Occipital lobe (tissue), 3 donors: ENCODE measurements at places on chromosomes 5 and 9. TPM values are rescaled to one million over a fixed set of nuclear protein-coding genes. Genes with fewer than 3 reads are reported as not detected.

The LCN2 gene
- total RNA-seq, result not detected

The THBS4 gene
- 2.2 TPM for total RNA-seq

The RGS7BP gene
- total RNA-seq, result 17.6 TPM

The RETREG1 gene
- 71.3 TPM for total RNA-seq

The ANKRD18B gene
- total RNA-seq, result 1.1 TPM

The CCDC69 gene
- 0.78 TPM for total RNA-seq

The INSYN2B gene
- total RNA-seq, result 1.4 TPM

The MEIKIN gene
- total RNA-seq, result 1.7 TPM

The PPP3R2 gene
- not detected for total RNA-seq

The SYNPO gene
- 5.8 TPM for total RNA-seq

The GLDC gene
- total RNA-seq, result 10.0 TPM

The VLDLR gene
- 45.7 TPM for total RNA-seq

The SPINK7 gene
- not detected for total RNA-seq

The ANXA2R gene
- 0.31 TPM for total RNA-seq

GRCh38 chr5:76086095-76086494 lies 2.9 kb downstream of the SV2C start:
- no peak for DNase-seq

DNA sequence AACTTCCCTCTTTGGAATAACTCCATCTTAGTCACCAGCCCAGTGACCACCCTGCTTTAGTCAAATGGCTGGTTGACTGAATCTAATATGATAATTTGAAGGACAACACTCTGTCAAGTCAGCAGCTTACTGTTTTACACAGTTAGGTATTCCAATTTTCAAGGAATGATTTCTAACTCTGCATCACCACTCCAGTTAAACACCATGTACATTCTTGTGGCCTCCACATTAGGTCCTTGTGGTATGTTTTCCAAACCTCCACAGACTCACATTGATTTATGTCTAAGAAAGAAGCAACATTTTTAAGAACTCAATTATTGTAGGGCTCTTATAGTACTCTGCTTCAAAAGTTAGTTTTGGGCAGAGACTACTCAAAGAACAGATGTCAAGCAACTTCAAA lies 110.7 kb downstream of the TLE1 start:
- no peak for DNase-seq

DNA sequence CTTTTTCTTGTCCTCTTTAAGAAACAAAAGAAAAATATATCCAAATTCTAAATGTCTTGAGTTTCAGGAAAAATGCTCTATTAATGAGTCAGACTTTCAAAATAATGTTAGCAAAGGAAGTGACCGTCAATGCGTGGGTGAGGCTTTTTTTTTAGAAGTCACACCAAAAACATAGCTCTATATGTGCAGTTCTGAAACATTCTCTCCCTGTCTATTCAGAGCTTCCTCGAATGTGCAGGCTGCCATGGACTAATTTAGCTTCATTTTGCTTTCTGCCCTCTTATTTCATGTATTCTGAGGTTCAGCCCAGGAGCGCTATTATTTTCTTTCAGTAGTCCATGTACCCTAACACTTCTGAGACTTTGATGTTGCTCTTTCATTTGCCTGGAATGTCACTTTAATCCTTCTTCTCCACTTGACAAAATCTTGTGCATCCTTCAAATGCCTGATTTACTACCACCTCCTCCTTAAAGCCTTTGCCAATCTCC lies 72.5 kb upstream of the RASA1 start:
- DNase-seq, result peak; percentile 2

DNA sequence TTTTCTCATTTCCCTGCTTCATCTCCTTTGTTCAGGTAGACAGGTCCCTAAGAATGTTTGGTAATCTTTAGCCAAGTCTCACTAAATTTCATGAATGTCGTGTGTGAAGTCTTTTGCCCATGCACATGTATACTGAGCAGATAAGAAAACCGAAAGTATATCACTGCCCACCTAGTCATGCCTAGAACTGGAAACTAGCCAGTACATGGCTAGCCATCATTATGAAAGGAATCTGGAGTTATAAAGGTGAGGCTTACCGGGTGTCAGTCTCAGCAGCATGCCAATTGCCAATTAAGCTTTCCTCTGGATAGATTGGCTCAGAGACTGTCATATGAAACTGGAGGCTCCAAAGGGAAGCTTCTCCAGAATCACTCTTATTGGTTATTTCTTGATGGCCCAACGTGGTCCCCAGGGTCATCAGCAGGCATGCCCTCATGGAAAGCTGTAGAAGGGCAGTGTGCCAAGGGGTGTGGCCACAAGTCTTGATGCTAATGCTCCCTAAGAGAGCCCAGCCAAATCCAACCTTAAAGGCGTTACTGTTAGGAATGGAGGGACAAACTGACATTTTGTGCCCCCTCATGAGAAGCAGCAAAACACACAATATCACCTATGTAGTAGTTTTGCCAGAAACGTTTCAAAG lies 307.3 kb upstream of the PIK3R1 start:
- no peak for DNase-seq

GRCh38 chr5:179309751-179310320 lies 35.4 kb downstream of the ADAMTS2 start:
- no peak for DNase-seq

DNA sequence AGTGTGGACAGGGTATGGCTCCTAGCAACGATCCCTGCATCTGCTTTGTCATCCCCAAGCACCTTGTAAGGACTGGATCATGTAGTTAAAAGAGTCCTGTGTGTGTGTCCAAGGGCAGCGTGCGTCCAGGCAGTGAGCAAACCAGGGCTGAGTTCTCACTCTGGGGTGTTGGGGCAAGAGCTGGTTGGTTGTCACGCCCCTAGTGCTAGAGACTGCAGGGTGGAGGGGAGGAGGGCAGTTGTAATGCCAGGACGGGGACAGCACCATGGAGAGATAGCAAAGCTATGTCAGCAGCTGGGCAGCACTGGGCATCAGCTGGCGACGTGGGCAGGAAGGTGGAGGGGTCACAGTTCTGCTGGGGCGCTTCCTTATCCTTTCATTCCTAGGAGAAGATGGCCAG lies 100.8 kb downstream of the ZNF618 start:
- DNase-seq, result no peak

GRCh38 chr9:91547081-91547480 lies 123.4 kb upstream of the NFIL3 start:
- DNase-seq, result no peak

DNA sequence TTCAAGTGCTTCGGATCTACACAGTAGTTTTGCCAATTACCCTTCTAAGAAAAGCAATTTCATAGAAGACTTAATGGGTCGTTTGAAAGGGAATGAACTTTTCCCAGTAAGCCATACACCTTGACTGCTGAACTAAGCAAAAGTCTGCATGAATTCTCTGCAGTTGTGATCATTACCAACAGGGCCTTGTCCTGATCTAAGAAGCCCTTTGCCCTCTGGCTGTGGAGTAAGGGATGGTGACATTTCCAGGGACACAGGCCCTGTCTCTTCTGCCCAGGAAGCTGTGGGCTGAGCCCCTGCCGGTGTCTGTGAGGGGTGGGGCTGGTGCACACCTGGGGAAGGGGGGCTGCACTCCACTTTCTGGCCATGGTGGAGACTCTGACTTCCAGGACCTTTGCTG lies 30.5 kb downstream of the ZDHHC11 start:
- DNase-seq, result no peak

GRCh38 chr5:142385194-142385593 lies 60.4 kb upstream of the SPRY4 start:
- DNase-seq, result no peak

GRCh38 chr5:140591747-140592372 lies 27.2 kb downstream of the SLC35A4 start:
- DNase-seq, result no peak

- DNase-seq, result no peak
Measured at GRCh38 chr5:16628376-16628775, 11.6 kb upstream of the RETREG1 start.

GRCh38 chr9:28883234-28883633 lies 1310.0 kb upstream of the C9orf72 start:
- DNase-seq, result no peak

DNA sequence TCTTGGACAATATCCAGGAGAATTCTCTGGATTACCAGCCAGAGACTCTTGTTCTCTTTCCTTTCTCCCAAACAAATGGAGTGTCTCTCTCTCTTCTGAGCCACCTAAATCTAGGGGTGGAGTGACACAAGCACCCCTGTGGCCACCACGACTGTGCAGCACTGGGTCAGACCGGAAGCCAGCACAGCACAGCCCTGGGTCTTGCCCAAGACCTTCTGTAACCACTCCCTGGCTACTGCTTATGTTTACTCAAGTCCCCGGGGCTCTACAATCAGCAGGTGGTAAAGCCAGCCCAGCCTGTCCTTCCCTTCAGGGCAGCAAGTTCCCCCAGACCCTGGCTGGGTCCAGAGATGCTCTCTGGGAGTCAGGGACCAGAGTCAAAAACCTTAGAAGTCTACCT lies 110.0 kb upstream of the TUT7 start:
- DNase-seq, result no peak

DNA sequence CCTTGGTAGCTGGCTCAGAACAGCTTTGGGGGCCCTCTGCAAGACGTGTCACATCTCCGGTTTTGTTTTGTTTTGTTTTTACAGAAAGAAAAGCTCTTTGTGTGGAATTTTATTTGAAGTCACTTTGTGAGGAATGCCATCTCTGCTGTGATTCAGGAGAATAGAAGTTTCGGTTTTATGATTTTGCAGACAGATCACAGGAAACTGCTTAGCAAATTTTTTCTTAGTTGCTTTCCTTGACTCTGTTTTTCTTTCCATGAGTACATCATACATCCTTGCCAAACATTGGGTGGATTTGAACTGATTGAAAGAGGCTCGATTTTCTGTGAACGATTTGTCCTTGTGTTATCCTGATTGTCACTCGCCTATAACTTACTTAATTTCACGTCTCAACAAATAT lies 5.1 kb downstream of the SEMA5A start:
- DNase-seq, result no peak

- no peak for DNase-seq
Measured at GRCh38 chr5:169950333-169950732, 30.0 kb downstream of the INSYN2B start.

GRCh38 chr5:55577353-55578060 lies 42.7 kb upstream of the PLPP1 start:
- DNase-seq, result no peak

- DNase-seq, result no peak
Measured at GRCh38 chr5:120134944-120135343, 329.2 kb upstream of the PRR16 start.

DNA sequence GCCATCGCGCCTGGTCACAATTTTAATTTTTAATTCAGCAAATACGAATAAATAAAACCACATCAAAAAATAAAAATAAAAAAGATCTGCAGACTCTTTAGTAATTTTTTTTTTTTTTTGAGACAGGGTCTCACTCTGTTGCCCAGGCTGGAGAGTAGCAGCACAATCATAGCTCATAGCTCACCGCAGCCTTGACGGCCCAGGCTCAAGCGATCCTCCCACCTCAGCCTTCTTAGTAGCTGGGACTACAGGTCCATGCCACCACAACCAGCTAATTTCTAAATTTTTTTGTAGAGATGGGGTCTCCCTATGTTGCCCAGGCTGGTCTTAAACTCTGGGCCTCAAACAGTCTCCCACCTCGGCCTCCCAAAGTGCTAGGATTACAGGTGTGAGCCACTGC lies 14.2 kb downstream of the NANS start:
- DNase-seq, result no peak

DNA sequence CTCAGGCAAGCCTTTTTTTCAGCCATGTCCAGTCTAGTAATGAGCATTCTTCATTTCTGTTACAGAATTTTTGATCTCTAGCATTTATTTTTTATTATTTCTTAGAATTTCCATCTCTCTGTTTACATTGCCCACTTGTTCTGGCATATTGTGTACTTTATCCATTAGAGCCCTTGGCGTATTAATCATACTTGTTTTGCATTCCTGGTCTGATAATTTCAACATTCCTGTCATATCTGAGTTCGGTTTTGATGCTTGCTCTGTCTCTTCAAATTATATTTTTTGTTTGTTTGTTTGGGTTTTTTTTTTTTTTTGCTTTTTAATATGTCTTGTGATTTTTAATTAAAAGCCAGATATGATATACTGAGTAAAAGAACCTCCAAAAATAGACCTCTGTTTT lies 23.0 kb upstream of the JAK2 start:
- no peak for DNase-seq

- no peak for DNase-seq
Measured at GRCh38 chr5:158711927-158712529, 387.7 kb downstream of the EBF1 start.

DNA sequence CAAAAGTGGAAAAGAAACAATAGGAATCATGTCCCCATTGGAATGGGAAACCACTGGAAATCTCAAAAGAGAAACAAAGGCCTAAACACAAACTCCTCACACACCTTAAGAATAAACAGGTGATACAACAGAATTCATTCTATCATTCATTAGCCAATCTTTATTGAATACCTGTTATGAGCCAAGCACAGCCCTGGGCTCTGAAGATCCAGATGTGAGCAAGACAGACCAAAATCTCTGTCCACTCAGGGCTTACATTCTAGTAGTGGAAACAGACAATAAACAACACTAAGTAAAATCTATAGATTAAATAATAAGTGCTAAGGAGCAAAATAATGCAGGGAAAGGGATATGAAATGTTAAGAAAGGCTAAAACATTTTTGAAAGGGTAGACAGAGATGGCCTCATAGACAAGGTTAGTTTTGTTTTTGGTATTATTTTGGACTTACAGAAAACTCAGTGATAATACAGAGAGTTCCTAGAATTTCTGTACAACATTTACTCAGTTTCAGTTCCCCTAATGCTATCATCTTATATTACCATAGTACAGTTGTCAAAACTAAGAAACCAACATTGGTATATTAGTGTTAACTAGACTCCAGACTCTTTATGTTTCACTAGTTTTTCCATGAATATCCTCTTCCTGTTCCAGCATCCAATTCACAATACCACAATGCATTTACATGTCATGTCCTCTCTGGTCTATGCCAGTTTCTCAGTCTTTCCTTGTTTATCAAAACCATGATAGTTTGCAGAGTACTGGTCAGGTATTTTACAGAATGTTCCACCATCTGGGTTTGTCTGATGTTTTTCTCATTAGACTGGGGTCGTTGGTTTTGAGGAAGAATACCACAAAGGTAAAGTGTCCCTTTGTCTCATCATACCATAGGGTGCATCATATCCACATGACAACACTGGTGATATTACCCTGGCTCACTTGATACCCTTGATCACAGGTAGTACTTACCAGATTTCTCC lies 103.7 kb downstream of the SIL1 start:
- no peak for DNase-seq

DNA sequence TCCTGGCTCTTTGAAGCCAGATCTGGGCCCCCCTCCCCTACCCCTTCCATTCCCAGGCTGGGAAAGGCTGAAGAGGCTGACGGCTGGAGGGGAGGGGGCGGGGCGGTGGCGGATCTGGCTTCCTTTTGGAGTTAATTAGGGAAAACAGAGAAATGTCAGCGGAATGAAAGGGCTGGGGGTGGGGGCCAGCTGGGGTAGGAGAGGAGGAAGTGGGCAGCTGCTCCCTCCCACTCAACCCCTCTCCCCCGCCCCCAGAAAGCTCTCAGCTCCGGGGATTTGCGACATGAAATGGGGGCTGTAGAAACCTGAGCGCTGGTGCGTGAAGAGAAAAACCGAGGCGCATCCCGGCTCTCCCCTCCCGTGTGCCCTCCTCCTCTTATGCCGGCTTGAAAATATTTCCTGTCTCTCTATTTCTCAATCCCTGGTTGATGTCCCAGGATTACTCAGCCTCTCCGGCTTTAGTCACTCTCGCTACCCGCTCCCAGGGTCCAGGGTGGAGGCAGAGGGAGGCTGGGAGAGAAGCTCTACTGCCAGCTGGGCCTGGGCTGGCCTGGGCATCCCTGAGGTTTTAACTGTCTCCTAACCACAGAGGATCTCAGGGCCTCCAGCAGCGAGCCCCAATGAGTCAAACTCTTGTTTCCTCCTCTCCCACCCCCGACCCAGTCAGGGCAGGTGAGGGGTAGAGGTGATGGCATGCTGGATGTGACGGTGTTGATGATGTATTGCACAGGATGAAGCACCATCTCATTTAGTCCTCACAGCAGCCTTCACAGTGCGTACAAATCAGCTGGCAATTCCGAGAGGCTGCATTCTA lies 20.1 kb downstream of the PCDHGC5 start:
- peak; percentile 65 for DNase-seq
